ENCODE measurements at places on chromosomes 6 and 20.
A peak's percentile ranks its signal among the peaks of the same experiment; 100 is the strongest.

DNA sequence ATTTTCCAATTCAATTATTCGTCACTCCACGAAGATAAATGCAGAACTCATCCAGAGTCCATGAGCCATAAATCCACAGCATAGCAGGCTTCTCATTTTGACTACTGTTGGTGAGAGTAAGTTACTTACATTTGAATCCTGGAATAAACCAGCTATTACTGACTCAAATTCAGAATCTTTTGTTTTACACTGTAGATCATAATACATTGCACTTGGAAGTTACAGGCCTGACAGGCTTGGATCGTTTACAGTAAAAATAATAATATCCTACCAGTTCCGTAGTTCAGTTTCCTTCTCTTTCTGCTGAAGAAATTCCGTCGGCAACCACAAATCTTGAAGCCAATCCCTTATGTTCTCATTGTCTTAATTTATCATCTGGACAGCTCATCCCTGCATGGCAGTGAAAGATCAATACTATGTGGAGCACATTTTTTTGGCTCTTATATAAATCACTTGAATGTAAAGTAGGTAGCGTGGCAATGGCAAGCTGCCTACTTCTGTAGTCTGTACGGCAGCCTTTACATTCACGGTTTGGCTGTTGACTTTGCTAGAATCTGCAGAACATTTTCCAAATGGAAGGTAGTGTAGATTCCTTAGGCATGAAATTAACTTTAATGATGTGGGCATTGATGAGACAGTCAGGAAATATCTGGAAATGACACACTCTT lies 142.9 kb downstream of the WDR27 start:
- DNase-seq, result peak; percentile 12

DNA sequence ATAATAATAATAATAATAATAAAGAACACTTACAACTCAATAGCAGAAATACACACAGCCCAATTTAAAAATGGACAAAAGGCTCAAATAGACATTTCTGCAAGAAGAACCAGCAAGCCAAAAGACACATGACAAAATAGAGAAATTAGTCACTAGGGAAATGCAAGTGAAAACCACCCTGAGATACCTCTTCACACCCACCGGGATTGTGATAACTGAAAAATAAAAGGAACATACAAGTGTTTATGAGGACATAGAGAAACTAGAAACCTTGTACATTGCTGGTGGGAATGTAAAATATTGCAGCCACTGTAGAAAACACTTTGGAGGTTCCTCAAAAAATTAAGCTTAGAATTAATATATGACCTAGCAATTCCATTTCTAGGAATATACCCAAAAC lies 59.2 kb downstream of the ZDHHC14 start:
- no peak for DNase-seq

DNA sequence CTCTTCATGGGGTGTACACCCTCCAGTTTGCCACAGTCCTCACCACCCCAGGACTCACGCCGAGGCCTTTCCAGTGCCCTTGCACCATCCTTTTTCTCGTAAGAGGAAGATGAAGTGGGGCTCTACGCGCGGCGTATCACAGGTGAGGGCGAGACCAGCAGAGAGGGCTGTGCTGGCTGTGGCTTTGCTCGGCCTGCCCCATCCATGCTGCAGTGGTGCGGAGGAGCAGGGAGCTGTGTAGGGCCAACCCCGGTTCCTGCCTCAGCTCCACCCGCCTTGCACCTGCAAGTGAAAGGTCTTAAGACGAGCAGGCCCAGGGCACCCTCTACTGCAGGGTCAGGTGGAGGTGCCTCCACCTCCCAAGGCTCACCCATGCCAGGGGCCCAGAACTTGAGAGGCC lies 24.1 kb downstream of the RBCK1 start:
- no peak for DNase-seq

- DNase-seq, result no peak
These were observed 7.7 kb downstream of the TNFRSF21 start for GRCh38 chr6:47302043-47302442.

DNA sequence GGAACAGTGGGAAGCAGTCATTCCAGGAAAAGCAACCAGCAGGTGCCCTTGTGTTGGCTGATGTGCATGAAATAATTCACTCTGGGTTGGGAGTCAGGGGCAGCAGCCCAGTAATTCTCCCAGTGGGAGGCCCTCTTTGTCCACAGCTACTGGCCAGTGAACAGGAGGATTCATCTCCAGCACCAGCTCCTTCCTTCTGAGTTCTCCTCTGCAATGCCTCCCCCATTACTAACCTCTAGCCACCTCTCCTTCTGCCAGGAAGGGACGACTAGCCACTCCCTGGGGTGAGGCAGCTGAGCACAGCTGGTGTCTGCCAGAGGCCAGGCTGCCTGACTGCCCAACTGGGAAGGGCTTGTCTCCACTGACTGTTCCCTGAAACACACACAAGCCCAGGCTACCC lies 12.5 kb upstream of the R3HDML start:
- no peak for DNase-seq

DNA sequence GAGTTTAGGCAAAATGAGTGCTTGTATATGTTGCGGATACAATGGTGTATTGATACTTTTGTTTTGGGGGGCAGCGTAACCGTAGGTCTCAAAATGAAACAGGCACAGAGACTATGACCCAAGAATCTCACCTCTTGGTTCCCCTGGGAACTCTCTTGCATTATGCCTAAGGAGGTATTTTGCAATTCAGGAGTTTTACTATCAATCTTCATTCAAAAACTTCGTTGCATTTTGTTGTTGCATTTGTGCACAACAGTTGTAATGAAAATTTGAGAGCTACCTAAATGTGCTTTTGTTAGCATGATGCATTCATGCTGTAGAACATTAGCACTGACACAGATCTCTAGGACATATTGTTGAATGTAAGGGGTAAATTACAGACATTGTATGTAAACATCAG lies 18.2 kb downstream of the VTA1 start:
- DNase-seq, result no peak

- no peak for DNase-seq
These were observed 540.7 kb downstream of the HAO1 start for GRCh38 chr20:7399575-7399974.

DNA sequence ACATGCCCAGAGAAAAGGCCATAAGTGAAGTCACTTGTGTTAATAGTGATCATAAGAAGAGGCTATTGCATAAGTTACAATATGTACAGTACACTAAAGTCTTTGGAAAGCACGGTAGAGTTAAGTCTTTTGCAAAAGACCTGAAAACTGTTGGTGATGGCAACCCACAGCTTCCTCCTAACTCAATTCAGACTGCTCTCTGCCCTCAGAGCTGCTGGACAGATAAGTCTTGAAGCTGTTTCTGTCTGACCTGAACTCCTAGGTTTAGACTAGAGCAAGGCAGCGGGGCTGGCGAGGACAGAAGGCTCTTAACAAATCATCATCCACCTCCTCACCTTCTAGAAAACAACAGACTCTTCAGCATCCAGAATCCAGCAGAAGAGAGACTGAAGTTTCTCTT lies 125.4 kb downstream of the CD24 start:
- DNase-seq, result no peak

- DNase-seq, result no peak
These were observed 112.4 kb upstream of the FOXA2 start for GRCh38 chr20:22696759-22697158.

- no peak for DNase-seq
These were observed 626.3 kb downstream of the TENT5A start for GRCh38 chr6:81126150-81126549.

DNA sequence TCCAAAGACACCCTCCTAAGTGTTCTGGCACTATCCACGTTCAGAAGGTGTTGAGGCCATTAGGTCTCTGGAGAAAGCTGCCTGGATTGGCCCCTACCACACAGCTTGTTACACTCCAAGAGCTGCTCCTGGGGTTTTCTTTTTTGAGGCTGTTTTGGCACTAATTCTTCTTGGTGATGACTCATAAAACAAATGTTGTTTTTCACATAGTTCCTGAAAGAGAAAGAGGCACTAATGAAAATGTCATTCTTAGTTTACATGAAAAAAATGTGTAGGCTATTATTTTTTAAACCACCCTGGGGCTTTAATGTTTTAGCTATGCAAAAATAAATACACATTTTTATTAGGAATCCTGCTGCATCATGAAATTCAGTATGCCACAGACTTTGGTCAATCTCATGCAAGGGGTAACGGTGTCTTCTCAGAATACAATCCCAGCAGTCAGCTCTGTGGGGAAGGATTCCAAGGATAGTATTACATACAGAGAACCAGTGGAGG lies 38.1 kb downstream of the TBPL1 start:
- no peak for DNase-seq

DNA sequence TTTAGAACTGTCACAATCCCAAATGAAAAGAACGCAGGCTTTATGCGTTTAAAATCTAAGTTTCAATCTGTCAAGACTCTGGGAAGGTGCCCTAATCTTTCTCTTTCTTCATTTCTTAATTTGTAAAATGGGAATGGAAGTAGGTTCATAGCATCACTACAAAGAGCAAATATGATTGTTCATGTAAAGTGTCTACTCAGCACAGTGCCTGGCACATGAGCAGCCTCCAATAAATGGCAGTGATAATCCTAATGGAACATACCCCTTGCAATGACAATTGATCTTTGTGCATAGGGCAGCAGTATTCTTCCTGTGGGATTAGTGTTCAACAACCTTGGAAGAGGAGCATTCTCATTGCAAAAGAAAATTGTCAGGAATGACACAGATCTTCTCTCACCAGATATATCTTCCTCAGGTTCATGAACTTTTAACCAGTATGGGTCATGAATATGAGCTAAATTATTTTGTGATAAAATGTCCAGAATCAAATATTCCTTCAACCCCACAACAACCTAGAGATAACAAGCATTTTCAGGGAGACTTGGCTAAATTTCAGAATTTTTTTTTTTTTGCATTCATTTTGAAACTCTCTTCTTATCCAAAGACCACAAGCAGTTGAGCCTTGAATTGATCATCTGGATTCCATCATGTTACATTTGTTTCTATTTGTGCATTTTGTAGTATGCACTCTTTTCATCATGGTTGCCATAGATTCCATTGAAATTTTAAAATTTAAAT lies 149.1 kb downstream of the TBX18 start:
- DNase-seq, result no peak

DNA sequence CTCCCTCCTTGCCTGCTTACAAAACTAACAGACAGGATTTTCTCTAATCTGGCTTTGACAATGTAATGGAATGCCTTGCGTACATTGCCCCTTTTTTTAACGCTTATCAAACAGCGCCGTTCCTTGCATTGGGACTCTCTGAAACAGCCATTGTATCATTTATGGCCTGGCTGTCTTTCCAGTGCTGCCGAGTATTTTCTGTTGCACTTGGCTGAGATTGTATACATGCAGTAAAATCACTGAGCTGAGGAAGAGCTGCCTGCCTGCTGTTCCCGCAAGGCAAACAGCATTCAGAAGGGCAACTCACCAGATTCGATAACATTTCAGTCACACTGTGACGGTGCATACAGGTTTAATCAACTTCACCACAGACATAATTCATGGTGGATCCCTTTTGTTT lies 106.0 kb downstream of the SH3BGRL2 start:
- no peak for DNase-seq

GRCh38 chr6:152298055-152298647 lies 339.0 kb downstream of the SYNE1 start:
- no peak for DNase-seq

DNA sequence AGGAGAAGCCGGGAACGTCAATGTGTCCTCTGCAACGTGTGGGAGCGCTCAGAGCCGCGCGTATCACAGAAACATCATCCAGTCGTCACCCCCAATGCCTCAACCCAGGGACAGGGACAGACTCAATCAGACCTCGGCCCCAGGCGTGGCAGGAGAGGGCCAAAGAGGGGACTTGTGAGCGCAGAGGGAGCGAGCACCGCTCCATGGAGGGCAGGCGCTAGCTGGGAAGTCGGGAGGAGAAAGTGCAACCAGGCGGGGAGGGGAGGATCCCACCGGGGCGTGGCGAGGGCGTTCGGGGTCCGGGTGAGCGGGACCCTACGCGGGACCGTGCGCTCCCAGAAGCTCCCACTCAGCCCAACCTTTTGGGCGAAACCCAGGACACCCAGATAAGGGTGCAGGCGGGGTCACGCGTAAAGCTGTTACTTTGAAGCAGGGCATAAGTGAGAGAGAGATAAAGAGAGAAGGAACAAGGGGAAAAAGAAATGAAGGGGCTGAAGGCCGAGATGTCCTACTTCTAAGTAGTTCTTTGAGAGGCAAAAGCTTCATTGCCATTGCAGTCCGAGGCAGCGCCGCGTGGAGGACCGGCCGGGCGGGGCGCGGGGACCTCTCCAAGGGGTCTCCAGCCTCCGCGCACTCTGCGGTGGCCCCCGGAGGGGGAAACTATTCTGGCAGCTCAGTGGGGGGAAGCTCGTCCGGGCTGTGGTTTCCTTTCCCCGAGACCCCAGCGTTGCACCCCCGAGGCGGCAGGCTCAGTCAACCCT lies 862 bp upstream of the SOBP start:
- peak; percentile 8 for DNase-seq

DNA sequence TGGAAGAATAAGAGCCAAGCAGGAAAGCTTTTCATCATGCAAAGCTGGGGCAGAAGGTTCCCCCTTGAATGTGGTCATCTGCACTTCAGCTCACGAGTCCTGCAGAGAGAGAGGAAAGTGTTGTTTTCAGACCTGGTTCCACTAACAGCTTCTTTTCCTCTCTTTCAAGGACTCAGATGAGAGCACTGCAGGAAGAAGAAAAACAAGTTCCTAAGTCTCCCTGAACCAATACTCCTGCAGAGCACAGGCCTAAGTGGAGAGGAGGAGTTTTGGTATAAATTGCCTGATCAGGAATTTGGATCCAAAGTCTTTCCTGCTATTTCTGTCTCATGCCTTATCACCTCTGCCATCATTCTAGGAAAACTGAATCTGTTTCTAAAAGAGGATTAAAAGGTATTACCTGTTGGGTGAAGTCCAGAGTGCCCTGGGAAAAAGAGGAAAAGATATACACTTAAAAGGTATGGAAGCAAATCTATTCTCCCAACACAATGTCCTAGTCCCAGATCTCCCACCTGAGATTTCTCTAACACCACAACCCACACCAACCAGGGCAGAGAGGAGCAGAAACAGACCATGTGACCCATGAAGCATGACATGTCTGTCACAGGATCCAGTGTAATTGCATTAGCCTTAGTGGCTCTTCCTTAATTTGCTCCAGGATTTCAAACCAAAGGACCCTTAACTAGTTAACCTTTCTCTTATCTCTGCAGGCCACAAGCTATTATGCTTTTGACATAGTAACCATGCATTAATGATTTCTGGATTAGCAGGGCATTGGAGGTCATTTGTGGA lies 12.2 kb downstream of the HLA-DRB5 start:
- DNase-seq, result no peak

DNA sequence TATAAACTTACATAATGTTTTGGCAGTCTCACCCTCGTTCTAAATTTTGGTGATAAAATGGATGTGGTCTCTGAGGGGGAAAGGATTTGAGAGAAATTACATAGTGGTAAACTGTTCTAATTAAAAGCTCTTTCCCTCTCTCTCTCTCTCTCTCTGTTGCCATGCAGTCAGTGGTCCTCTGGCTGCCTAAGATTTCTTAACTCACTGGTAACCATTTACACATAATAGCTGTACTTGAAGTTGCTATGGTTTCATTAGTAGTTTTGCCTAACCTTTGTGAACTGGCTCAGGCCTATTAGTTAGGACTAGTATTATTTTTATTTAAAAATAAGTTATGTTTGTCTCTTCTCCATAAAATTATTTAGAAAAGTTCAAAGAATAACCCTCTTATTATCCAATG lies 42.0 kb downstream of the MAPK14 start:
- no peak for DNase-seq

Measured in foreskin keratinocyte (primary cell).